Stimulated activated CD4-positive, alpha-beta T cell treated with anti-CD3 and anti-CD28 coated beads, Interleukin-1b, Interleukin-23, amount 100 ng/mL, for 1 hour (primary cell): ENCODE measurements at places on chromosomes 5 and 9.

DNA sequence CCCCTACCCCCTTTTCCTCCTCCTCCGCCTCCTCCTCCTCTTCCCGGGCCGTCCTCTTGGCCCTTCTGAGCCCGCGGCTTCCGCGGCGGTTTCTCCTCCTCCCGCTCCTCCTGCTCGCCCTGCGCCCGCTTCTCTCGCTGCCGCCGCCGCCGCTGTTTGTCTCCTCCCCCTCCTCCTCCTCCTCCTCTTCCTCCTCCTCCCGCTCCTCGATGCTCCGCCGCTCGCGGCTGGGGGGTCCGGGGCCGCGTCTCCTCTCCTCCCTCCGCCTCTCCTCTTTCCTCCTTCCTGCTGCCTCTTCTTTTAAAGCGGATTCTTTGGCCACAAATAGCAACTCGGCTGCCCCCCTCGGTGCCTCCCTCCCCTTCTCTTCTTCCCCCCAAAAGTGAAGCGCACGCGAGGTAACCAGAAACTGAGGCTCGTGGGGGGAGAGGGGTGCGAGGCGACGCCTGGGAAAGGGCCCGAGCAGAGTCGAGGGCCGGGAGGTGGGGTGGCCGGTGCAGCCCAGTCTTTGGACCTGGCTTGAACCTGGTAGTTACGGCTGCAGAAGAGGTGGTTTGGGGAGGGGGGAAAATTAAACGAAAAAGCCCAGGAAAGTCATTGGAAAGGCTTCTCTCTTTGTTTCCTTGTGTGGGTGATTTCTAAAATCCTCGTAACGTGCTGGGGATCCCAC lies 1058.5 kb upstream of the DMAC1 start:
- no peak for DNase-seq

GRCh38 chr9:133168432-133168831 lies 4.7 kb upstream of the GBGT1 start:
- DNase-seq = no peak

DNA sequence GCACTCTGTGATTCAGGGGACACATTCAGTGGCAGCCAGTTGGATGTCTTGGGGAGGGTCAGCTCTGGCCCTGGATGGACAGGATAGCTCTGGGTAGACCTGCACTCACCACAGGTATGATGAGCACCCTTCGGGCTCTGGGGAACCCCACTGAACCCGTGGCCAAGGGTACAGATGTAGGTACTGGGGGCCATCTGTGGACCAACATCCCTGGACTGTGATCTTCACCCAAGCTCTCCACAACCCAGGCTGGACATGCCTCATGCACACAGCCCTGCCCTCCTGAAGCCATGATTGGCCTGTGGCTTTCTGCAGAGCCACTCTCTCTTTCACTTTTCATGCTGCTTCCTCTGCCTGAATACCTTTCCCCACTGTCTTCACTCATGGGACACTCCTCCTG lies 15.6 kb upstream of the ACSL6 start:
- no peak for DNase-seq

- no peak for DNase-seq
Observed at GRCh38 chr9:106797299-106797698, 65.7 kb upstream of the ZNF462 start.

- no peak for DNase-seq
Observed at GRCh38 chr5:139131465-139131864, 66.7 kb downstream of the SIL1 start.

- DNase-seq = no peak
Observed at GRCh38 chr9:17739022-17739421, 160.2 kb downstream of the SH3GL2 start.

GRCh38 chr5:34751807-34752736 lies 86.9 kb upstream of the TTC23L start:
- no peak for DNase-seq

DNA sequence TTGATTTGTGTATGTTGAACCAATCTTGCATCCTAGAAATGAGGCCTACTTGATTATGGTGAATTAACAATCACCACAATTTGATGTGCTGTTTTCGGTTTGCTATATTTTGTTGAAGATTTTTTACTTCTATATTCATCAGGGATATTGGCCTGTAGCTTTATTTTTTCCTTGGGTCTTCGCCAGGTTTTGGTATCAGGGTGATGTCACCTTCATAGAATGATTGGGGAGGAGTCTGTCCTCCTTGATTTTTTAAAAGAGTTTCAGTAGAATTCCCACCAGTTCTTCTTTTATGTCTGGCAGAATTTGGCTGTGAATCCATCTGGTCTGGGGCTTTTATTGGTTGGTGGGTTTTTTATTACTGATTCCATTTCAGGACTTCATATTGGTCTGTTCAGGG lies 115.2 kb downstream of the CPLANE1 start:
- DNase-seq = no peak

DNA sequence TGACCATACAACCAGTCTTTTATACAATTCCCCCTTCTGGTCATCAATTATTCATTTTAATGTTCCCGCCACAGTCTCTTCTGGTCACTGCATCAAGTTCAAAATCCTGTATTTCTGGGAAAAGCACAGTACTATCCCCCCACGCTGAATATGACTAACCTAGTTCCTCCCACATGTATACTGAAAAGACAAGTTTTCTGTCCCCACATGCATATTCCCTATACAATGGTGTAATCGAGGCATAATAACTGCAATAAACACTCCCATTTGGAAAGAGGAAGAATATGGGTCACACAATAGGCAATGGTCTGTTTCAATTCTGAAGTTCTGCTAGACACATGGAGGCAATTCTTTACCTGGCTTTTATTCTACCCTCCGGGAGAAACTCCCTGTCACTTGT lies 344.9 kb downstream of the EFNA5 start:
- no peak for DNase-seq

DNA sequence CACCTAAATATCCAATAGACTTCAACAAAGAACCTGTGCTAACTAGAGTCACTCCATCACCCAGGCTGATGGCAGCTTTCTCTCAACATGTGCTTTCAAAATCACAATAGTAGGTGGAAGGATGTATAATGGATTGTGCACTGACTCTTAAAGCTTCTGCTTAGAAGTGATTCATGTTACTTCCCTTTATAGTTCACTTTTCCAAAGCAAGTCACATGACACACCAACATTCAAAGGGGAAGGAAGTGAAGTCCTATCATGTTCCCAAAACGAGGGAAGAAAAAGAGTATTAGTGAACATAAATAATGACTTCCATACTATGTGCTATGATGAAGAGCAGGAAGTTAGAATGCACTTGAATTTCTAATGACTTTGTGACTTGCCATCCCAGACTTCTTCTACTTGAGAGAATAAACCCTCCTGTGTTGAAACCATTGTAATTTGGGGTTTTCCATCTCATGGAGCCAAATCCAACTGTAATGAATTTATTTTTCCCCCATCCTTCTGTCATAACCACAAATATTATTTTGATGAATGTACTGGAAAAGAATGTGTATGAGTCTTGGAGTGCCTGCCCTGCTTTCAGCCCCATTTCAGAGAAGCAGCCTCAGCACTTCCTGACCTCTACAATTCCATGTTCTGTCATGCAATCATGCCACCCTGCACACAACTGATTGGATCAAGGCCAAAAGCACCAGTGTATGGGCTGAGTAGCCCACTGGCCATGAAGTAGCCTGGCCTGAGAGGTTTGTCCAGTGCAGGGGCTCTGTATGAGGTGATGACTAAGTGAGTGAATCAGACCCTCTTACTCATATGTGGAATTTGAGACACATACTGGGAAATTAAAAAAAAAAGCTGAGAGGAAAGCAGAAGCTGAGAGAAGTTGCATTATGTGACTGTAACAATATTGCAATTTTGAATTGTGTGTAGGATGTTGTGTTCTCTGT lies 525.9 kb upstream of the CLINT1 start:
- DNase-seq = no peak

DNA sequence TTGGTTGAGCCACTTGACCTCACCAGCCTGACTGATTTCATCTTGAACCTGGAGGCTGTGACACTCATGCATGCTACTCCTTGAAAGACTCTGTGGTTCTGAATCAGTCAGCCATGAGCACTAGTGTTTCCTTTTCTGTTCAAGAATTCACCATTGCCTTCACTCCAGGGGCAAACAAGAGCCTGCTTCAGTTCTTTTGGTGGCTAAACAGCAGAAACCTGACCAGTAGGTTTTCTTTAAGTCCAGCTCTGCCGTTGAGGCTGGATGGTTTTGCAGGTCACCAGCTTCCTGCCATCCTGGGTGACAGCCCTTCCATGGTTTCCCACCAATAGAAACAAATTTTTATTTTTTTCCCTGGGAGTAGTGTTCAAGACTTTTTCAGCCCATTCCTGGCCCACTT lies 10.0 kb downstream of the NTRK2 start:
- DNase-seq = no peak

- no peak for DNase-seq
Observed at GRCh38 chr5:5497152-5497788, 74.8 kb downstream of the ICE1 start.

- no peak for DNase-seq
Observed at GRCh38 chr5:67033880-67034651, 162.5 kb downstream of the CD180 start.

- DNase-seq = no peak
Observed at GRCh38 chr5:370959-371810, 49.7 kb downstream of the AHRR start.

DNA sequence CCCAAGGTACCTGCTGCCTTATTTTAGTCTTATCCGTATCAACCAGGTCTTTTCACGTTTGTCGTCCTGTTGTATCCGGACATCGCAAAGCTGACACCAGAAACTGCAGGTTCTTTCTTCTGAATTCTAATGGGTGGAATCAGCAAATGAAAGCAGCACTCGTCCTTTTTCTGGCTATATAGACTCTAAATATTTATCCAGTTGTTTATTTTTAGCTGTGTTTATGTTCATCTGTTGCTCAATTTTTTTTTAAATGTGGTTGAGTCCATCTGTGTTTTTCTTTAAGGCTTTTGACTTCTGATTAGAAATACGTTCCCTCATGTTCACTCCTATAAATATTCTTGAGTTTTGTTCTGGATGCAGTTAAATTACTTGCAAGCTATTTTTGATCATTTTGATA lies 831.7 kb downstream of the MTRR start:
- DNase-seq = no peak

DNA sequence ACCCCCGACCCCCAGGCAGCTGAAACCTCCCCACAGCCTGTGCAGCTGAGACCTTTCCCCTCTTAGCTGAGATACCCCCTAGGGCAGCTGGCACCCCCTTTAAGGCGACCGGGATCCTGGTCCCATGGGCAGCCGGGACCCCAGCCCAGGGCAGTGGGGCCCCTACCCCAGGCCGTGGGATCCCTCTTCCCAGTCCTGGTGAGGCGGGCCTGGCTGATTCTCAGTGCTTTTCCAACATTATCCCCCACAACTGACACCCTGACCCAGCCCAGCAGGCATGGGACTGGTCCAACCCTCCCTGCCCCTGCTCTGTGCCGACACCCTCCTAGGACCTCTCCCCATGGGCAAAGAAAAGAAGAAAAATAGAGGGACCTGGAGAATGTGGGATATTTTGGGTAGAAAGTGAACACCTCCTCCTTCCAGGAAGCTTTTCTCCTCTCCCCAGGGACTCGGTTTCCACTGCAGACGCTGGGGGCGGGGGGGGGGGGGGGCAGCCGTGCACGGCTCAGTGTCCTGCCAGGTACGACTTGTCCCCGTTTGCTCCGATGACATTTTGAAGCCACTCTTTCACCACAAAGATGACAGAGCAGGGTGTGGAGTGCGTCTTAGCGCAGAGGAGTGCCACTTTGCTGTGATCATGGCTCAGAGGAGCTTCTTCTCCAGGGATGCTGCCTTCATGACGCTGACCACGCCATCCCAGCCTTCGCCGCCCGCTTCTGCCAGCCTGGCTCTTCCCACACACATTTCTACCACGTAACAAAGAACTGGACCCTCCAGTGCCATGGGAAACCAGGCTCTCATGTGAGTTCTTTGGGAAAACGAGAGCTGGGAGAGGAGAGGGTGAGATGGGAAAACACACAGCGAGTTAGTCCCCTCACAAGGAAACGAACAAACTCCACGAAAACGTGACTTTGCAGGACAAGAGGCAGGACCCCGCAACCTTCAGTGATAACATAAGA lies 47.5 kb downstream of the MRPL36 start:
- no peak for DNase-seq

DNA sequence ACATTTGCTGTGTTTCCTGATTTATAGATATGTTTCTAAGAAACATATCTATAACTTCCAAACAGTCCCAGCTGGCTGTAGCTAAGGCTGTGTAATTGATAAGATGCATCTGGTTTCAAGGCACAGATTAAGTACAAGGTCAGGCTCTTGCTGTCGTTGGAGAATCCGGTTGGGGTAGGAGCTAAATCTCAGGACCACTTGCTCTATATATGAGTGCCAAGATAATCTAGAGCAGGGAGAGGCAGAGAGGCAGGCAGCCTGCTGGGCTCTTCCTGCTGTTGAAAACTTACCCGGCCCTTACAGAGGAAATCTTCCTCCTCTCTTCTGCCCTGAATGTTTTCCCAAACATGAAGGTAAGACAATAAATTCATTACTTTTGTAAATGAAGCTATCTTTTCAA lies at the start of gene C7:
Gene C7 (plus strand): TSS at position 234 of the 400 bp plus-strand sequence. CDS start 114 bp downstream, at position 348.
- DNase-seq = no peak

GRCh38 chr9:97319395-97319794 lies 11.9 kb downstream of the CCDC180 start:
- DNase-seq = no peak

DNA sequence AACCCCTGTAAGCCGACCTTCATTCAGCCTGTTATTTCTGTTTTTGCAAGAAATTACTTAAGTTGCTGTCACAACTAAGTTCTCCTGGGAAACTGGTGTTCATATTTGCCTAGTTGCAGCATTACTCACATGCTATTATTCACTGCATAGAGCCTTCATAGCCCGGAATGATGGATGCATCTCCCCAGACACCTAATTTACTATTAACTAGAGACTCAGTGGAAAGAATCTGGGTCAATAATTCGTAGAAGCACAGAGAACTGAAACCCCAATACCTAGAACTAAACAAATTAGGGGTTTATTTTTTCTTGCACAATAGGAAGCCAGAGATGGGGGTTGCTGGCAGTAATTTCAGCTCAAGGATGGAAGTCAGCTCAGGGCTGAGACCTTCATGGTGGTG lies 45.7 kb upstream of the FAM170A start:
- no peak for DNase-seq

GRCh38 chr5:66932457-66932856 lies 264.1 kb downstream of the CD180 start:
- DNase-seq = no peak

DNA sequence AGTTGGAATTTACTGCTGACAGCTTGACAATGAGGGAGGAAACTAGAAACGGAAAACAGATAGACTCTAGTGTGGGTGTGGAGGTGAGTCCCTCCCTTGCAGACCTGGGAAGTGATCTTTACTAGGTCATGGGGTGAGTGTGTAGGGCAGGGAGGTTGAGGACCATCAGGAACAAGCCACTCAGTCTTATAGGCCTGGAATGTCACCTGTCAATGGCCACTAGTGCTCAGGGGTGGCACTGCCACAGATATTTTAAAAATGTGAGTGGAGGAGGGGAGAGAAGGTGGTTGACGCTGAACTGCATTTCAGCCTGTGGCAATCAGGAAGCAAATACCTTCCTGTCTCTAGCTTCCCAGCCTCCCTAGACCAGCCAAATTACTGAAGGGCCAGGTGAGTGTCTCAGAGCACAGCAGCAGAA lies 9.0 kb downstream of the OR2S2 start:
- DNase-seq = no peak
